ENCODE measurements at places on chromosomes 1 and 21.

DNA sequence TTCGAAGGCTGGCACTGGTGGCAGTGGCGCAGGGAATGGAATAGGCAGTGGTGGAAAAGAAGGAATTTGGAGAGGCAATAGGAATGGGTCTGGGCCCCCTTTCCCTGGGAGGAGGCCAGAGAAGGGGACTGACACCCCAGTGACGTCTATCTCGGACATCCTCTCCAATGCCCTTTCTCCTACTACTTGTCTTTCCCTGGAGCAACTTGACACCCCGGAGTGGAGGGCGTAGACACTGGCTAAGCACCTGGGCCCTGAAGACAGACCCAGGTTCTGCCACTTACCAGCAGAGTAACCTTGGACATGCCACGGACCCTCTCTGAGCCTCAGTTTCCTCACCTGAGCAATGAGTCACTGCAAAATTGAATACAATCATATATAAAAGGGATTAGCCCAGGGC, 86.8 kb downstream of the CAMK2N1 start:
- DNase-seq = no peak

DNA sequence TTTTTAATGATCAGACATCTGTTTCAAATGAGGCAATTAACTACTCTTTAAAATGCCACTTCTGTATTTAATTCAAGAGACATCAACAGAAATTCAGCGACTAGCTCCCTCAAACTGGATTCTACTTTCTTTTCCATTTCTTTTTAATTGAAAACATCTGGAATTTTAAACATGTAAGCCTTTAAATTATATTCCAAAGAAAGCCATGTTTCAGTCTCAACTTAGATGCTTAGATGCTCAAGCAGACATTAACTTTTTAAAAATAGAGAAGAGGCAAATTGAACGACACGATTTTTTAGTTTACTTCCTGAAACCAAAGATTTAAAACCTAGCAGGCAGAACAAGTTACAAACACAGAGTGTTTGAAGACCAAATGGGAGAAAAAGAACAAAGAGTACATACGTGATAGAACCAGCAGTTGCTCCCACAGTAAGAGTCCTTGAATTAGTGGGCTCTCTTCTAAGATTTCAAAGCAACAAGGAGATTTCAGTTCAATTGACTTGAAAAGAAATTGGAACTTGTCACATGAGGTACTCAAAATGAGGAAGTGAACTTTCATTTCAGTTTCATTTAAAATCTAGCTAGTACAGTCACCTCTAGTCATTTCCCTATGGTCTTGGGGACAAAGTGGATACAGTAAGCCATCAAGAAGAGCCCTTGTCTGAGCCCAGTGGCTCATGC, at the start of gene CTSS:
Gene CTSS (minus strand): TSS at position 483 of the 681 bp plus-strand sequence. CDS start 1,015 bp downstream, outside the sequence.
- peak; percentile 6 for DNase-seq

- DNase-seq = peak; percentile 3
These were observed 167.6 kb upstream of the ADAMTS5 start for GRCh38 chr21:27134516-27134915.

GRCh38 chr1:185281245-185281644, 35.8 kb downstream of the IVNS1ABP start:
- DNase-seq = no peak

GRCh38 chr1:178548108-178548507, 35.2 kb downstream of the TEX35 start:
- DNase-seq = no peak

- DNase-seq = peak; percentile 71
These were observed 6.8 kb downstream of the NCF2 start for GRCh38 chr1:183583466-183583865.

DNA sequence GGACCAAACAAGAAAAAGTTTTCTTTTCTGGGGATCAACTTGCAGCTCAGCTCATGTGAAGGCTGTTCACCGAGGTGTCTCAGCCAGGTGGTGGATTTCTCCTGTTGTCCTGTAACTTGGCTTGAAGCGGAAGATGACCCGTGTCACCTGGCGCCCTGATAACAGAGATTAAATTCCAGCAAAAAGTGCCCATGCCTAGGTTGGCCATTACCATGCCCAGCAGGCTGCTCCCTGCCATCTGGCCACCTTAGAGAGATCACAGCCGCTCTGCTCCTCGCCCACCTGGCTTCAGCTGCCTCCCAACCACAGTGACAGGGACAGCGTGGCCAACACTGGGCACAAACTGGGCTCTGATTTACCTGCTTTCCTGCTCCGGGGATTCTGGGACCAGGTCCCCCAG, 149.5 kb downstream of the ZBTB18 start:
- DNase-seq = no peak

GRCh38 chr1:199685369-199685768, 342.1 kb upstream of the NR5A2 start:
- DNase-seq = peak; percentile 59

- peak; percentile 81 for DNase-seq
These were observed 61.4 kb downstream of the STUM start for GRCh38 chr1:226609836-226610455.

- no peak for DNase-seq
These were observed 9.2 kb downstream of the PDXK start for GRCh38 chr21:43728154-43728466.

DNA sequence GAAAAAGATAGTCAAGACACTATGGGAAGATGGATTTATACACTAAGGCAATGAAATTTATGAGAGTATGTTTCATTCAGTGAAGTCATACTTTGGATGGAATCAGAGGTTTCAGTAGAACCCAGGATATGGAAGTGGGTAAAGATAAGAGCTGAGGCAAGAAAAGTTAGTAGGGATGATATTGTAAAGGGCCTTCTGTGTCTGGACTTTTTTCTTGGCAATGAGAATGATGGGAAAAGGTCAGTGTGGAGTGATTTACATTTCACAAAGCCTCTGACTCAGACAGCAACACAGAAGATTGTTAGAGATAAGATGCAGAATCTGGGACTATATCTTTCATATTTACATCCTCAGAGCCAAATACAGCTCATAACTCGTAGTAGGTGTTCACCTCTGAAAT, 32.1 kb downstream of the SH3BGR start:
- peak; percentile 16 for DNase-seq

DNA sequence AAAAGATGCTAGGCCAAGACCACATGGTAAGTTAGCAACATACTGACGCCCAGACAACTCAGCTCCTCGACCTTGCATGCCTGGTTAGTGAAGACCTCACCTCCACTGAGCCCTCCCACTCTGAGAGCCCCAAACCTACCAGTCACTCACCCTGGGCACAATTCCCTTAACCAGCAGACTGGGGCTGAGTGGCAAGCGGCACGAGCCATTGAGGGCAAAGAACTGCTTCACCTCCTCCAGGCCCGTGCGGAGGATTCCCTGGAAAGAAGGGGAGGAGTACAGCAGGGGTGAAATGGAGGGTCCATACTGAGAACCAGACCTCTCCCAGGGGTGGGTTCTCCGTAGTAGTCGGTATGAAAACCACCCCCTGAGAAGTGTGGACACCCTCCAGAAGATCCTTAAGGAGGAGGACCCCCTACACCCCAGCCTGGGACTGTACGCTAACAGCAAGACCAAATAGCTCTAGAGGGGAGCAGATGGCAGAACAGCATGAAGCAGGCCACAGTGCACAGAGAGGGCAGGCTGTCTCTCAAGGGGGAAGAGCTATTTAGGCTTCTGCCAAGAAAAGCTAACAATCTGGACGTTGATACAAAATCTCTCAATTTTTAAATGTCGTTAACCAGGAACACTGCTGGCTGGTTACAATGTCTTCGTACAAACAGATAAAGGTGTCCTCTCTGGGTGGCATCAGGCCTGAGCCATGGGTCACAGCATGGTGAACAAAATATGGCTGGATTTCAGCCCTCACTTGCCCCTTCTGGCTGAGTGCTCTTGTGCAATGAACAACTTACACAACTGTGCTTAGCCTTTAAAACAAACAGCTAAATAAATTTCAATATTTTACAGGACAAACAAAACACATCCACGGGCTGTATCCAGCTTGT, 31.0 kb upstream of the PPP1R15B start:
- peak; percentile 26 for DNase-seq

GRCh38 chr1:175129644-175129996, 62.0 kb downstream of the TNN start:
- DNase-seq = no peak

DNA sequence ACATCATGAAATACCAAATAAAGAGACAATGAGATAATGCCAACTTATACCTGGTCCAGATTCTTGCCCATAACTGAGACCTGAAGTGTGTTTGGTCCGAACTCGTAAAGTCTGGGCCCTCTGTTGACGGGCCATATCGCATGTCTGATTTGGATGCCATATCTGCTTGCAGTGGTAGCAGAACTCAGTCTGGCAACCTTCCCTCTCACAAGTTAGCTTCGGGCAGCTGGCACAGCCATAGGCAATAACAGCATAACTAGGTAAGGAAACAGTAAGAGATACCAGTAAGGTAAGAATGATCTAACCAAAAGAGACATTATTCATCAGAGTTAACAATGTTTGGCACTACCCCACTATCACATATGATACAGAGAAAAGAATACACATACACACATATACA, 15.1 kb downstream of the RNF19B start:
- no peak for DNase-seq

GRCh38 chr1:223394242-223394641, 1.0 kb downstream of the CCDC185 start:
- no peak for DNase-seq

DNA sequence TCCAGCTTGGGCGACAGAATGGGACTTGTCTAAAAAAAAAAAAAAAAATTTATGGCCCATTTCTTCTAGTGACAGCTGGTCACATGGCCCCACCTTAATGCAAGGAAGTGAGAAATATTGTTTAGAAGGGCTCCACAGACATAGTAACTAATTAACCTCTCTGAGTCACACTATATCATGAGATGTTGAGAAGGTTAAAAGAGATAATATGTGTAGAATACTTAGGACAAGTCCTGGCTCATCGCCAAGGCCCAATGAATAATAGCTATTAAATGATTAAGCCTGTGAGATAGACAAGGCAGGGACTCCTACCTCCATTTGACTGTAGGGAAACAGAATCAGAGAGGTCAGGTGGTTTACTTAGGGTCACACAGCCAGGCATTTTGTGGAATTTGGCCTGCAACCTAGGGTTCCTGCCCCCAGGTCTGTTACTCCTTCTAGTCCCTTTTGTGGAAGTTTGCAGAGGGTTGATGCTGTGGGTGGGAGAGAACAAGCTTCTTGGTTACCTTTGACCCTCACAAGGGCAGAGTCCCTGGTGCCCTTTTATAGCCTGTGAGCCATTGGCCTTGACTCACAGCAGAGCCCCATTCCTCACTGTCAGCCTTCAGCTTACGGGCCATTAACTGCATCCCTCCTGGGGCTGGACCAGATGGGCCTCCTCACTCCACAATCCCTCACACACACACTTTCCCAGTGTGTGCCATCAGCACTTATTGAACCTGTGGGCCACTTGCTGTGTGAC, 48.5 kb downstream of the OPRD1 start:
- DNase-seq = peak; percentile 7

DNA sequence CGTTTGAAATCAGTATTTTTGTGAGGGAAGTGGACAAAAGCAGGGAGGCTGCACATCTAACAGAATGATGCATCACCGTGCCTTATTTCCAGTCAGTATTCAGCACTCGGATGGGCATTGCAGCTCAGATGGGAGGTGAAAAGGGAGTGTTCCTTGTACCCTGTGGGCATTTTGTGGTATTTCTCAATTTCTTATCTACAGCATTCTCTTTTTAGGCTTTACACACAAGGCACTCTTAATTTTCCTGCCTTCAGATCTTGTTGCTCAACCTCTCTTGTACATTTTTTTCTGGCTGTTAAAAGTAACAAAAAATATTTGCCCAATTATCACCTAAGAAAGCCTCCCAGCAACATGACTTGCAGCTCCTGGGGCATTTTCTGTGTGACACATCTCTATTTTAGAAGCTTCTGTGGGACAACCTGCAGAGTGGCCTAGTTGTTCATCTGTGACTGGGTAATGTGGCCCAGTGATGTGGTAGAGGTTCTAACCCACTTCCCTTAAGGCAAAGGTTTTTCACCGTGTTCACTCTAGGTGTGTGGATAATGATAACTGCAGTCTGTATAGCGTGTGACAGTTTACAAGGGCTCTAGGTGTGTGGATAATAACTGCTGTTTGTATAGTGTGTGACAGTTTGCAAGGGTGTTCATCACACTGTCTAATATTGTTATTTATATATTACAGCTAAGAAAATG, 257.2 kb downstream of the PTGER3 start:
- no peak for DNase-seq

GRCh38 chr1:35448344-35448801, 108.8 kb downstream of the KIAA0319L start:
- peak; percentile 97 for DNase-seq

DNA sequence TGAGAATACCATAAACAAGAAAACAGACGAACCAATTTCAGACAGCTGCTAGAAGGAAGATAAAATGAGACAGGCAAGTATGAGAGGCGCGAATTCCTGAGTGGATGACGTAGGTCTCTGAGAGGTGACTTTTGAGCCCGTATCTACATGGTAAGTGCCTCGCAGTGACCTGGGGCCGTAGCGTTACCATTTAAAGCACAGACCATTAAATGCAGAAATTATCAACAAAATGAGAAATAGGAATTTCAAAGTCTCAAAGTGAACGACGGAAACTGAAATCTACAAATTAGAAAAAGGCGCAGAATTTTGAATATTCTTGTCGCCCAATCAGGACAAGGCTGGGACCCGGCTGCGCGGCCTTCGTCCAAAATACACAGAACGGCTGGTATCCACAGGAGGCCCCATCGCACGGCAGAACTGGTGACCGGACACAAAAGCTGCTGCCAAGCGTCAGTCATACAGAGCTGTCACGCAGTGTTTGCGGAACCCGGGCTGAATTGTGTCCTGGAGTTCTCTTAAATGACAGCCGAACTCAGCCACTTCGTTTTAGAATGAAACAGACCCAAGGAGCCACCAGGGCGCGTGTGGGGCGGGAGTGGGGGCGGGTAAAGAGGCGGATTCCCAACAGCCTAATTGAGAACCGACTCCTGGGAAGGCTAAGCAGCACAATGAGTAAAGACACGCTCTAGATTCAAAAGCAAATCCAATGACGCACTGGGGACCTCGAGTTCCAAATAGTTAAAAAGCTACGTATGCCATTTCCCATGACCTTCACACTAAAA, 13.8 kb upstream of the BOLA1 start:
- DNase-seq = peak; percentile 84

DNA sequence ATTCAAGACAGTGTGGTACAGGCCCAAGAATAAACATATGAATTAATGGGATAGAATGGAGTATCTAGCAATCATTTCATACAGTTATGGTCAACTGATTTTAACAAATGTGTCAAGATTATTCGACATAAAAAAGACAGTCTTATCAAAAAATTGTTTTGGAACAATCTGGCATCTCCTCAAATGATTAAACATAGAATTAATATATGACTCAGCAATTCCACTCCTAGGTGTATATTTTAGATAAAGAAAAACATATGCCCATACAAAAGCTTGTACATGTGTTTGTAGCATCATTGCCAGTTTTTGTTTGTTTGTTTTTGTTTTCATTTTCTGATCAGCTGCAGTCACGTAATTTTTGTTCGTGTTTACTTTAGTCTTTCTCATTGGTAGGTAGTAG, 1188.3 kb downstream of the BRINP3 start:
- no peak for DNase-seq

GRCh38 chr1:33349081-33349759, 28.3 kb upstream of the A3GALT2 start:
- no peak for DNase-seq
